Activated CD8-positive, alpha-beta memory T cell treated with anti-CD3 and anti-CD28 coated beads, Interleukin-2, amount 10 ng/mL, durations not matched to agents 7 days and 5 days (primary cell): ENCODE measurements at places on chromosomes 5 and 9.

GRCh38 chr5:117829646-117830045, 1158.7 kb downstream of the DTWD2 start:
- no peak for DNase-seq

GRCh38 chr9:556675-557074, 284.8 kb upstream of the DMRT1 start:
- DNase-seq, result no peak

- DNase-seq, result peak; percentile 70
These were observed 1.6 kb downstream of the PDGFRB start for GRCh38 chr5:150153957-150154617.

GRCh38 chr5:31504529-31504928, 27.4 kb downstream of the DROSHA start:
- DNase-seq, result no peak

GRCh38 chr9:136645903-136646754, 16.6 kb upstream of the EGFL7 start:
- no peak for DNase-seq

GRCh38 chr5:168341178-168341577, 49.7 kb downstream of the WWC1 start:
- DNase-seq, result no peak
